ENCODE measurements at places on chromosomes 2 and 18.

DNA sequence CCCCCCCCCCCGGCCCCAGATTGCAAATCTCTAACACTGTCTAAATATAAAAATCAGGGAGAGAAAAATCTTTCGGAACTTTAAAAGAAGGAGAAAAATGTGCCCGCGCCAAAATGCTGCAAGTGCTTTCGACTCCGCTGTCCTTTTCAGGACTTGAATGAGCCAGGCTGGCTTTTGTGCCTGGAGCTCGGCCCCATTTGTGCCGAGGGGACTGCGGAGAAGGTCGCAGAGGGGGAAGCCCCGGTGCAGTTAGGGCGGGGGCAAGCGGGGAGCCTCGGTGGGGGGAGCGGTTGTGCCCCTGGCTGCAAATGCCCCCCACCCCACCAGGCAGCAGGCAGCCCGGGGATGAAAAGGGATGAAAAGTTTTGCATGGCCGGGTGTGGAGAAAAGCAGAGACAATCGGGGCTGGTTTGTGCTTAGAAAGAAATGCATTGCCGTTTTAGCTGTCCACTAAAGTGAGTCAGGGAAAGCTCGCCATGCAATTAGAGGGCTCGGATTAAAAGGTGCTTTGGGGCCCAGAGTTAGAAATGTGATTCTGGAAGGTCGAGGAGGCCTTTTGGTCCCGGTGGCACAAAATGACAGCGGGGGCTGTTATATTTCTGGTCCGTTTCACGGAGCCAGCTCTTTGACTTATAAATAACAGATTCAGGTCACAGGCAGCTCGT is 1.6 kb downstream of the INHBB start:
- DNase-seq: no peak

DNA sequence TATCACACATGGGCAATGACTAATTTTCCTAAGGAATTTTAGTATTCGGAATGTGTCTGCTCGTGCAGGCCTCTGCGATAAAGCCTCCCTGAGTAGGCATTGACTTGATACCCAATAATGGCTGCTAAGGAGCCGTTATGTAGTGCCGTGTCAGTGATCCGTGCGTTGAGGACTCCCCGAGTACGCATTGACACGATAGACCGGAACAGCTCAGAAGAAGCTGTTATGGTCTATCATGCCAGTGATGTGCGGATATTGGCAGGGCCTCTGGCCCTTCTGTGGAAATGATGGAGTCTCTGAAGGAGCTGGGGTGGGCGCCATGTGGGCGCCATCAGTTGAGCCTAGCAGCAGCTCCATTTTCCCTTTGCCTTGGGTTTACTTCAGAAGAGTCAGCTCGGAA is 29.1 kb downstream of the ZEB2 start:
- no peak for DNase-seq

- no peak for DNase-seq
Observed at GRCh38 chr2:220476877-220477276, 849.4 kb downstream of the SLC4A3 start.

DNA sequence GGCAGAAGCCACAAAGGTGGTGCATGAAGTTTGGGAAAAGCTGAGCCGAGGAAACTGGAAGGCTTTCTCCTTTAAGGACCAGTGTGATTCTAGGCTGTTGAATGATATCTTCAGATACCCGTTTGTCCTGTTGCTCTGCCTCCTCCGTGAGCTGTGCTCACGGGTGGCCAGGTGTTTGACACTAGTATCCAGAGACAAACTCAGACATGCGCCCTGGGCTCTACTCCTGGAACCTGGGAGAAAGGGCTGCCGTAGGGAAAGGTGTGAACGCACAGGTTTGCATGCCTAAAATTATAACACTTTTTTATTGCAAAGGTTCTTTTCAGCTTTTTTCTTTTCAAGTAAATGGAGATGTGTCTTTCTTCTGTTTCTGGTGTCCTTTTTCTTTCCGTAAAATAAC is 81.6 kb downstream of the AGAP1 start:
- no peak for DNase-seq

DNA sequence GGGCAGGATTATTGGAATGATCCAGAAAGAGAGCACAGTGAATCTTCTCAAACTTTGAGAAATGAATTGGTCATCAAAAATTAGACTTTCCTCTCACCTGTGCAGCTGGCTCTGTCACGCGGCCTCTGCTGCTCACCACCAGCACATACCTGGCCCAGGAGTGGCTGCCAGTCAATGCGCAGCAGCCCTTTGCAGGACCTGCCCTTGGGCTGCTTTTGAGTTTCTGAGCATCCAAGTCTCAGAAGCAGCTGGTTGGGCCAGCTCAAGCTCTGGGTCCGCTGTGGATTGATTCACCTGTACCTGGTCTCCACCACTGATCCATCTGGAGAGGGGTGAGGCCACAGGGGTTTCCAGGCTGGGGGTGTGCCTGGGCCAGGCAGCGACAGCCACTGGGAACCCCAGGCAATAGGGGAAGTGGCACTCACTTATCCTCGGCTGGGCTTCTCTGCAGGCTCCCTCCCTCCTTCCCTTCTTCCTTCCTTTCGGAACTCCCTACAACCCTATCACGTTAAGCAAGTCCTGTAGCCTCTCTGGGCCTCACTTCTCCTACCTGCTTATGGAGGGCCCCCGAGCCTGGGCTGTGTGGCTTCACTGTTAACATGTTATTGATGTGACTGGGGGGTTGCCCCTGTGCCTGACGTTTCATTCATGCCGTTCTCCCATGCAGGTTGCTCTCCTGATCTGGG is 48.1 kb downstream of the SH3BP4 start:
- DNase-seq: no peak

DNA sequence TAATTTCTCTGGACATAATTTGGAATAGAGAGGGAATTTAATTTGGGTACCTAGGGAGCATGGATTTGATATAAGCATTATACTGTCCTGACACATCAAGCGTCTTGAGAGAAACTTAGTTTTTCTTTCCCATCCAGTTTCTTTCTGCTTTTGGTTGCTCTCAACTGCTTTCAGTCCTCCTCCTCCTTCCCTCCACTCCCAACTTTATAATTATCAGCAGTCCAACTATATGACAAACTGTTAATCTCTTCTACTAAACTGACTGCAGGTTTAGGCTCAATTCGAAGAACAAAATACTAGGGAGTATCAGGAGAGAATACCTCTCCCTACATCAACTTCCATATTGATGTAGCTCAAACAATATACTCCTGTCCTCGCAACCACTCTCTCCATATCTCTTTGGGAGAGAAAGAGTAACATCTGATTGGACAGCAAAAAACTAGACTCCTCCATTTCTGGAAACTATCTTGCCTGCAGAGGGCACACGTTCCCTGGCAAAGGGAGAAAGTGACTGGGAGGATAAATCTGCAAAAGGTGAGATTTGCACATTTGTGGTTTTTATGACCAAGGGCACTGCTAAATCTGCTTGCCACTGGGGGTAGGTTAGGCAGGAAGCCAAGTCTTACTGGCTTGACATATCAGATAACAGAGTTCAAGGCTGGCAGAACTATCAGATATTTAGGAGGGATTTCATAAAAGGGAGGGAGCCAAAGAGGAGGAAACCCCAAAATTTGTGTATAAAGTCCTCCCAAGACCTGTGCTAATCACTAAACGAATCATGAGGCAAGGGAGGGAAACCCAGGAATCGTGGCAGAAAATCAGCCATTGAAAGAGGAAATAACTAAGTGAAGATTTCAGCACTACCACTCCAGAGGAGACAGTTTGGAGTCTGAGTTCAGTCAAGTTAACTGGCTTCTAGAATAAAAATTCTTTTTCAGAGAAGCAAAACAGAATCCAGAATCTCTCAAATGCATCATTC is 40.0 kb downstream of the ICA1L start:
- peak; percentile 35 for DNase-seq
